ENCODE measurements at places on chromosomes 4 and X. TPM values are rescaled to one million over a fixed set of nuclear protein-coding genes. Genes with fewer than 3 reads are reported as not detected.

- peak; percentile 2 for DNase-seq
These were observed 182.7 kb downstream of the KIT start for GRCh38 chr4:54840430-54840829.

- peak; percentile 80 for DNase-seq
These were observed 14.9 kb upstream of the NXF3 start for GRCh38 chrX:103107836-103108235.

GRCh38 chr4:79872738-79873137, 200.3 kb downstream of the ANTXR2 start:
- DNase-seq = no peak

TMPRSS11F gene
- total RNA-seq = not detected

GAGE12C gene
- not detected for total RNA-seq

IL2 gene
- not detected for total RNA-seq

BEND4 gene
- total RNA-seq = not detected
